ENCODE measurements at places on chromosomes 16 and 17. TPM values are rescaled to one million over a fixed set of nuclear protein-coding genes. Genes with fewer than 3 reads are reported as not detected.

DNA sequence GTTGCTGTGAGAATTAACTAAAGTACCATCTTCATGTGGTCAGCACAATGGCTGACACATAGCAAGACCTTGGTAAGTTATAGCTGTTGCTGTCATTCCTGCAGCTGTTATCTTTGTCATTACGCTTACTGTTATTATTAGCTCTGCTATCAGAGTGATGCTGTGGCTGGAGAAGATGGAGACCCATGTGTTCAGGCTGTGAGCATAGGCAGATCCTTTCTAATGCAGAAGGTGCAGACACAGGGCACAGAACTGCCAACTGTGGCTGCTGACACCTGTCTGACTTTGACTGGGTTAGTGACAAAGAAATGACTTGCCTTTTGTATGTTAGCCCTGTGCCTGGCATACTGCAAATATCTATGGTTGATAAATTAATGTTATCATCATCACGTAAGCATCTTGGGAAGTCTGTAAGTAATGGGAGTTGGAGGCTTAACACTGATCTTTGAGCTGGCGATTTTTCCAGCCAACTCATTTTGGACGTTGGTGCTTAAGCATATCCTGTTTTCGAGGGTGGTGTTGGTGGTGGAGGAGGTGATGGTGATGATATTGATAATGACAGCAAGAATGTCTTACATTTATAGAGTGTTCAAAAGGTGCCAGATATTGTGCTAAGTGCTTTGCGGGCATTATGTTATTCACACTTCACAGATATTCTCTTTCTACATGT lies 695.3 kb downstream of the WWOX start:
- peak; percentile 58 for DNase-seq

DNA sequence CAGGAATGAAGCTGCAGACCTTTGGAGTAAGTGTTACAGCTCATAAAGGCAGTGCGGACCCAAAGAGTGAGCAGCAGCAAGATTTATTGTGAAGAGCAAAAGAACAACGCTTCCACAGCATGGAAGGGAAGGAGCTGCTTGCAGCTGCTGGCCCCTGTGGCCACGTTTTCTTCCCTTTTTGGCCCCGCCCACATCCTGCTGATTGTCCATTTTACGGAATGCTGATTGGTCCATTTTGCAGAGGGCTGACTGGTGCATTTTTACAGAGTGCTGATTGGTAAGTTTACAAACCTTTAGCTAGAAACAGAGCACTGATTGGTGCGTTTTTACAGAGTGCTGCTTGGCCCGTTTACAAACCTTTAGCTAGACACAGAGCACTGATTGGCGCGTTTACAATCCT lies 841.5 kb downstream of the CDH11 start:
- no peak for DNase-seq

The GINS2 gene
- total RNA-seq, result 2.9 TPM

DNA sequence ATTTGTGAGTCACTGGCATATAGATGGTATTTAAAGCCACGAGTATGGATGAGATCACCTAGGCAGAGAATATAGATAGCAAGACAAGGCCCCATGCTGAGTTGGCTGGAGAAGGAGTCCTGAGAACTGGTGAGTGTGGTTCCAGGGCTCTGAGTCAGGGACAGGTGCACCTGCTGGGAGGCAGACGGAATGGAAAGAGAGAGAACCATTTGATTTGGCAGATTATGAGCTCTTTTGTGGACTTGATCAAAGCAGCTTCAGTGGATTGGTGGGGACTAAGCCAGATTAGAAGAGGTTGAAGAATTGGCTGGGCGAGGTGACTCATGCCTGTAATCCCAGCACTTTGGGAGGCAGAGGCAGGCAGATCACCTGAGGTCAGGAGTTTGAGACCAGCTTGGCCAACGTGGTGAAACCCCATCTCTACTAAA lies 4.3 kb upstream of the C16orf92 start:
- no peak for DNase-seq

DNA sequence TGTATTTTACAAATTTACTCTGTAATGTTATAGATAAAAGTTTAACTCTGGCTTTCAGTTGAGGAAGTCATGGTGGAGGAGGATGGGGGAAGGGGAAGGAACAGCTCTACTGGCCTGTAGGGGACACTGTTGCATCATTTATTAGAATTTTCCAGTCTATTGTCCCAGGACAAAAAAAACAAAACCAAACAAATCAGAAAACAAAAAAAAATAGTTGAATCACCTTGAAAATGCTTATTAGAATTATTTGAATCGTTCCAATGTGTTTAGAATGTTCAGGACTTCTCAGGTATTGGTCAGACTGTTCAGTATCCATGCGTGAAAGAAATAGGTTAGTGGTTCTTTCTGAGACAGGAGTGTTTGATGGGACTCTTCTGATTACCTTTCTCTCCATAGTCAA lies 242.0 kb downstream of the FTO start:
- peak; percentile 50 for DNase-seq

DNA sequence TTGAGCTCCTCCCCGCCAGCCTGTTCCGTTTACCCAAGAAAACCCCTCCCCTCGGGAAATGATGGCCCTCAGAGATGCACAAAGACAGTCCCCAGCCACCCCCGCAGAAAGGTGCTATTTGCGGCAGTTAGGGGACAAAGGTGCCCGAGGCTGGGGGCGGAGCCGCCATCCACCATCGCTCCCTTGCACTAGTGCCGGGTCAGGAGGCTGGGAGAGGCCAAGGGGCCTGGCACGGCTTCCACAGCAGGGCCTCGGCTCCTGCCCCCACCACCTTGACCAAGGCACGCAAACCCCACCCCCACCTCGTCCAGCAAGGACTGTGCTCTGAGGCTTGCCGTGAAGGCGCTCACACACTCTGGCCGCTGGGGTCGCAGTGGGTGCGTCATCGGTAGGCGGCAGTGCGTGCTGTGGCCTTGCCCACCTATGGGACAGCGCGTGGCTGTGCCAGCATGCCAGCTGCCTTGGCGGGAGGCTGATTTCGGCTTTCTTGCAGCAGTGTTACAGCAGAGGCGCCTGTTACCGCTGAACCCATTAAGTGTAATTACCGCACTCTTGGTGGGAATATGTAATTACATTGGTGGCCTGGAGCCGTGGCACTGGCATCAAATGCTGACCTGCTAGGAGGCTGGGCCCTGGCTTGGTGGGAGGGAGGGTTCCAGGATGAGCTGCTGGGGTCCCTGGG lies 31.8 kb downstream of the TPSG1 start:
- no peak for DNase-seq

DNA sequence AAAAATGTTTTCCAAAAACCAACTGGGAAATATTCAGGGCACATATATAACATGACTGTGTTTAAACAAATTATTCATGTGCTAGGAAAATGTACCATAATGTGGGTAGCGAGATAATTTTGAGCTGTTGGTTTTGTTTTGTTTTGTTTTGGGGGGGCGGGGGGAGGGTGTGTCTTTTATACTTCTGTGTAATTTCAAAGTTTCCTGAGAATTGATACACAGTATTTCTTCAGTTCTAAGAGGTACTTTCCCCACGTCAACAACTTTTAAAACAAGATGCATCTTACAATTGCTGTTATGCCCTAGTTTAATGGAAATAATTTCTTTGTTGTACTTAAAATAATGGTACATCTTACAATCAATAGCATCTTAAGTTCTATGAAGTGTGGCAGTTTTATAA lies 99.7 kb upstream of the RPRML start:
- no peak for DNase-seq

GRCh38 chr17:28514561-28515002 lies 8.4 kb downstream of the FOXN1 start:
- DNase-seq, result no peak

The SLFN12L gene
- total RNA-seq, result 105 TPM

The PDIA2 gene
- not detected for total RNA-seq

The VKORC1 gene
- total RNA-seq, result 38.1 TPM

DNA sequence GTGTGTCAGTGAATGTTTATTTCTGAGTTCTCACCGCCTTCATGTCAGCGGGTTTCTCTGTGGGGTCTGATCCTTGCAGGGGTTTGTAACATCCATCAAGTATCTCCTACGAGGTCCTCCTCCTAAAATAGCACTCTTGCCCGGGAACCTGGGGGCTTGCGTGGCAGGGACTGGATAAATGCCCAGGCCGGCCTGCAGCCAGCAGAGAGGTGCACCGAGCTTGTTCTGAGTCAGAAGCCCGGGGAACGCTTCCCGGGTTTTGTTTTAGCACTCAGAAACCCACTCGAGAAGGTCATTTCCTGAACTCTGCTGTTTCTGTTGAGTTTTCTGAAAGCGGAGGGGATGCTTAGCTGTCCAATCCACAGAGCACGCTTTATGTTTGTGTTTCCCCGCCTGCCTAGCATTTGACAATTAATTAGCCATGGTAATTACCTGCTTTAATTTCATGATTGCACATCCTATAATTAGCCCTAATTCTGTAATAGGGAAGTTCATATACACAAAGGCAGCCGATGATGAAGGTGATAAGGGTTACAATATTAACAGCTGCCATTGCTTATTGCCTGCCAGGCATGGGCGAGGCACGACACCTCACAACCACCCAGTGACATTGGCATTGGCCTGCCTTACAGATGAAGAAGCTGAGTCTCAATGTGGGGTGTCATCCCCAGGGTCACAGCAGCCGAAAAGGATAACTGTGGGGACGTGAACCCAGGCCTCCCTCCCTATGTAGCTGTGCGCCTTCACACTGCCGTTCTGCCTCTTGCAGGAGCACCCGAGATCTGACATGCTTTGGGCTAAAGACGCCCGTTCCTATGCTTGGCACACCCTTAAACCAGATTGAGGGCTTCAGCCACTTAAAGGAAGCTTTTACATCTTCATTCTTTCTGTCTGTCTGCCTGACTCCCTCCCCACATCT lies 333.1 kb downstream of the CPPED1 start:
- no peak for DNase-seq

The DPH1 gene
- total RNA-seq, result 70.0 TPM

DNA sequence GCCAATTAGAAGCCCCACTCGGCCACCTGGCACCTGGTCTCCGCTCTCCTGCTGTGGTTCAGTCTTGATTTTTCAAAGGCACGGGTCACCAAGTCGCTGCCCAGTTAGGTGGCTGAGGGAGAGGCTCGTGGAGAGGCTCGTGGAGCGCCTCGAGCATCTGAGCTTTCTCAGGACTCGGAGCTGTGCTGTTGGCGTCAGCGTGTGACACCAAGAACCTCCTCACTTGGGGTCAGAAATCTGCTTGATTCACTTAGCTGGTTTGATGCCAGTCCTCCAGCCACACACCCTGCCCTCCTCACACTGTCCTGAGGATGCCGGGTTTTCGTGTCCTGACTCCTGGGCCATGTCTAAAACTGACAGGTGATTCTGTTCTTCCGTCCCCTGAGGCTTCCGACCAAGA lies 82.6 kb downstream of the SOCS1 start:
- no peak for DNase-seq

Data from CD4-positive, CD25-positive, alpha-beta regulatory T cell (primary cell).